Esophagus squamous epithelium (tissue), 5 donors: ENCODE measurements at places on chromosomes 16 and 17.

DNA sequence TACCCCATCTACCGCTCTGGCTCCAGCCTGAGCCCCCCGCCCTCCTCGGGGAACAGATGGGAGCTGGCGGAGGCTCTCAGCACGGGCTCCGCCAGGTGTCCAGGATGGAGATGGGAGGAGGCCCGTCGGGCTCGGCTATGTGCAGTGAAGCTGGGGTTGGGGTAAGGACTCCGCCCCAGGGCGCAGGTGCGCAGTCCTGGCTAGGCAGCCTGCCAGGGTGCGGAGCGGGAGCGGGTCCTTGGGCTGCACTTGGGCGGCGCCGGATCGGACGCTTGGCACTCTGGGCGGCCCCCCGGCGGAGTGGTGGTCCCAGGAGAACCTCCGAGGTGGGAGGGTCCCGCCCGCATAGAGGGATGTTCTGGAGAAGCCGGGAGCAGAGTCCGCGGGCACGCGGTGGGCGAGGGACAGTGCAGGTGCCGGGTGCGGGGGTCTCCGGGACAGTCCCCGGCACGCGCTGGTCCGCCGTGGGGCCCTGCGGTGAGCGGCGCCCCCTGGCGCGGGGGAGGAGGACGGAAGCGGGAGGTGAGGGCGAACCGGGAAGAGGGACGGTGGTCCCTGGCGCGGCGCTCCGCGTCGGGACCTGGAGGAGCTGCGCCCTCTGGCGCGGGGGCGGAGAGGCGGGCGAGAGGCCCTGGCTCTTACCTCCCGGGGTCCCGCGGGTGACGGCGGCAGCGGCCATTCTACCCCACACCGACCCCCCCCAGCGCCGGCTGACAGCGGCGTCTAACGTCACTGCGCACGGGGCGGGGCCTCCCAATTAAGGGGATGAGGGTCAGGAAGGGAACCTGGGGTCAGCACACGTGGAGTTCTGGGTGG lies at the start of gene CAMTA2:
CAMTA2 (minus strand) TSS at position 725 of the 816 bp plus-strand sequence. CDS start 1,453 bp downstream, outside the sequence.
- peaks cover 38% of the 10 kb centered on the region for H3K36me3 ChIP-seq
- peak within 1 kb of the TSS; percentile 99 for H3K4me3 ChIP-seq
- no peak for DNase-seq
- H3K27me3 ChIP-seq = no peaks in the 10 kb centered on the region
- H3K4me1 ChIP-seq = peaks cover 37% of the 10 kb centered on the region
- H3K27ac ChIP-seq = peak within 1 kb of the TSS; percentile 95

GRCh38 chr16:81612351-81613163 lies 166.5 kb upstream of the PLCG2 start:
- H3K36me3 ChIP-seq = peaks cover 56% of the 10 kb centered on the region
- H3K4me3 ChIP-seq = no peak overlapping the region
- peaks cover 71% of the 10 kb centered on the region for H3K4me1 ChIP-seq
- no peak for DNase-seq

DNA sequence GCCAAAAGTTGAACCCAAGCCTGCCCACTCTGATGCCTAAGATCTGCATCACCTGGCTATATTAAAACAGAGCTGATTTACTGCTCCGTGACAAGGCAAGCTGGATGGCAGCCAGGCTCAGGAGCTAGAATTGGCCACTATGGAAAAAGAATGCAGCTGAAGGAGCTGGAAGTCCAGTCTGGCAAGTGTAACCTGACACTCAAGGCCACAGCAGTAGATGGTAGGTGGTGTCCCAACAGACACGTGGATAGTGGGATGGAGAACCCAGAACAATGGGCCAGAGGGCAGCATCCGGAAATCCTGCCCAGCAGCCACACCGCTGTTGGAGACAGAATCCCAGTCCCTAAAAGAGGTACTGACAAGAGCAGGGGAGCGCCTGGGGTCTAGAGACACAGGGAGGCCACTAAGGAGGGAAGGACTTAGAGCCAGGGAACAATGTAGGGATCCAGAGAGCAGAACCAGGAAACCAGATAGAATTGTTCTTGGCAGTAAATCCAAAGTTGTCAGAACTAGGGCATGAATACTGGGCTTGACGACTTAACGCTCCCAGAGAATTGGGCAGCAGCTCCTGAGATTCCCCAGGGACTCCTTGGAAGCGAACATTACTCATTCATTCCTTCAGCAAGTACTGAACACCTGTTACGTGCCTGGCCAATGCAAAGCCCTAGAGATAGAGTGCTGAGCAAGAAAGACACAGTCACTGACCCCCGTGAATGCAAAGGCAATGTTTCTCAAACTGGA lies 85.7 kb downstream of the CDYL2 start:
- DNase-seq = no peak
- H3K36me3 ChIP-seq = no peaks in the 10 kb centered on the region
- H3K27ac ChIP-seq = no peak overlapping the region

GRCh38 chr17:80331820-80332219 lies 71.2 kb downstream of the RNF213 start:
- H3K27ac ChIP-seq = no peak overlapping the region
- H3K4me3 ChIP-seq = no peak overlapping the region
- peaks cover 72% of the 10 kb centered on the region for H3K36me3 ChIP-seq
- H3K4me1 ChIP-seq = no peaks in the 10 kb centered on the region
- no peak for DNase-seq
- H3K27me3 ChIP-seq = no peaks in the 10 kb centered on the region

DNA sequence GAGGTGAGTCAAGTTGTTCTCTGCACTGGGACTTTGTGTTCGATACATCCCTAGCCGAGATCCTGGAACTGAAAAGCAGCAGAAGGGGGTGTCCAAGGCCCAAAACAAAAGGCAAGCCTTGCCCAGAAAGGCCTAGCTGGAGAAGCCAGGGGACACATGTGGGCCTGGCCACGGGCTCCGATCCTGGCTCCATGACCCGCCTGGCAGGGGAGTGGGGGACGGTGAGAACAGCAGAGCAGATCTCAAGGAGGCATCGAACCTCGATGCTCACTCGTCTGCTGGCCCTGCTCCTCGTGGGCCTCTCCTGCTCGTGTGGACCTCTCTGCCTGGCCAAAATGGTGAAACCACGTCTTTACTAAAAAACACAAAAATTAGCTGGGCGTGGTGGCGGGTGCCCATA lies 8.9 kb downstream of the CCNF start:
- DNase-seq = no peak
- peaks cover 57% of the 10 kb centered on the region for H3K36me3 ChIP-seq
- H3K4me1 ChIP-seq = peaks cover 4% of the 10 kb centered on the region

- H3K4me3 ChIP-seq = no peak overlapping the region
- H3K27ac ChIP-seq = no peak overlapping the region
- peaks cover 4% of the 10 kb centered on the region for H3K27me3 ChIP-seq
- H3K36me3 ChIP-seq = no peaks in the 10 kb centered on the region
These were observed 3.0 kb downstream of the KCNJ12 start for GRCh38 chr17:21379080-21379711.

DNA sequence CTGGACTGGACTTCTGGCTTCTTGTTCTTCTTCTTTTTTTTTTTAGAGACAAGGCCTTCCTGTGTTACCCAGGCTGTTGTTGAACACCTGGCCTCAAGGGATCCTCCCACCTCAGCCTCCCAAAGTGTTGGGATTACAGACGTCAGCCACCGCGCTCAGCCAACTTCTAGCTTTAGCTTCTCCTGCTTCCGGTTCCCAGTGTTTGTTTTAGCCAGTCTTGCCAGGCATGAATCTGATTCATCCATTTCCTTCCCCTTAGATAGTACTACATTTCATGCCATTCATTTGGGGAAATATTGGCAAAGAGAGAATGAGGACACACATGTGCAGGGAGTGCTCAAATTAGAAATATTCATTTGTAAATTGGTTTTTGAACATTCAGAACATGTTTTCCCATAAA lies 12.1 kb upstream of the NDUFAB1 start:
- H3K4me1 ChIP-seq = no peaks in the 10 kb centered on the region
- no peaks in the 10 kb centered on the region for H3K27me3 ChIP-seq
- H3K4me3 ChIP-seq = no peak overlapping the region
- H3K36me3 ChIP-seq = peaks cover 4% of the 10 kb centered on the region
- no peak for DNase-seq

GRCh38 chr17:74473294-74473693 lies 6.9 kb downstream of the CD300A start:
- no peak overlapping the region for H3K4me3 ChIP-seq
- H3K27me3 ChIP-seq = peaks cover 79% of the 10 kb centered on the region
- no peak overlapping the region for H3K27ac ChIP-seq

GRCh38 chr17:57284984-57285646 lies 28.8 kb downstream of the MSI2 start:
- H3K27ac ChIP-seq = no peak overlapping the region
- no peaks in the 10 kb centered on the region for H3K36me3 ChIP-seq
- H3K27me3 ChIP-seq = no peaks in the 10 kb centered on the region
- no peak overlapping the region for H3K4me3 ChIP-seq
- no peak for DNase-seq

GRCh38 chr16:80733407-80733806 lies 71.0 kb downstream of the CDYL2 start:
- H3K4me3 ChIP-seq = no peak overlapping the region
- H3K36me3 ChIP-seq = no peaks in the 10 kb centered on the region
- H3K27ac ChIP-seq = no peak overlapping the region
- DNase-seq = no peak

DNA sequence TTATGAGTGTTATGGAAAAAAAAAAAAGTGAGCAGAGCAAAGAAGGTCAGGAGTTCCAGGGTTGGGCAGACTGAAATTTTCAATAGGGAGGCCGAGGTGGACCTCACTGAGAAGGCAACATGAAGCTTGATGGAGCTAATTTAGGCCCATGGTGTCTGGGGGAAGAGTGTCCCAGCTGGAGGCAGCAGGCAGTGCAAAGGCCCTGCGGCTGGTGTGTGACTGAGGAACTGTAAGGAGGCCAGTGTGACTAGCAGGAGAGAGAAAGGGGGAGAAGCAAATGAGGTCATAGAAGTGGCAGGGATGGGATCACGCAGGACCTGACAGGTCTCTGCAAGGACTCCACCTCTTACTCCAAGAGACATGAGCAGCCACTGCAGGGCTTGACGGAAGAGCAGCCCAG lies 10.2 kb downstream of the ARHGEF15 start:
- no peaks in the 10 kb centered on the region for H3K36me3 ChIP-seq
- no peaks in the 10 kb centered on the region for H3K27me3 ChIP-seq

GRCh38 chr16:26149364-26150190 lies 457.8 kb downstream of the HS3ST4 start:
- DNase-seq = no peak
- no peak overlapping the region for H3K27ac ChIP-seq
- H3K4me1 ChIP-seq = no peaks in the 10 kb centered on the region
- H3K4me3 ChIP-seq = no peak overlapping the region

DNA sequence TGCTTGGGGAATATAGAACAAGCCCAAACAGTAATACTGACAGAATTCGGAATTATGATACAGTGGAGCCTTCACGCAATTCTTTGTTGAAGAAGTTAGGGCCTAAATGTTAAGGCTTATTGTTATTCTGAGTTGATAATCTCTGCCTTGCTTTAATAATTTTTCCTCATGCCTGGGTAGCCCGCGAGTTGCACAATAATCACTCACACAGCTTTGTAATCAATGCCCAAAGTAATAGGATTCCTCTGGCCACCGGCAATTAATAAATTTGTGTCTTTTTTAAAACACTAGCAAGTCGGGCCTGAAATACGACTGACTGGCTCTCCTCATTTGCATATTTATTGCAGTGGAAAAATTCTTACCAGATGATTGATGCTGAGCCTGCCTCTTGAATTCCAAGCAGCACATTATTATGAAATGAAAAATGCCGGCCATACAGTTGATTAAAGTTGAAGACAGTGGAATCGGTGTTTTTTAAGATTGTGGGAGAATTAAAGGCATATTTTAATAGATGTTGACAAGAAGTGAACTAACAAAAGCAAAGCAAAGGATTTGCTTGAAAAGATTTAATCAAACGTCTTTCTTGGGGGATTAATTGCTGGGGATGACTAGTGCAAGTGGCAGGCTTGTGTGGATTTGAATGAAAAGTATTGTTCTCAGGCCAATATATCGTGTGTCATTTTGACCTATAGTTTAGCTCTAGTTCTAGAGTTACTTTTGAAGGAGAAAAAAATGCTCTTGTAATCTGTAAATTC lies 30.2 kb downstream of the AATF start:
- no peak overlapping the region for H3K27ac ChIP-seq
- H3K4me1 ChIP-seq = no peaks in the 10 kb centered on the region
- H3K4me3 ChIP-seq = no peak overlapping the region
- no peaks in the 10 kb centered on the region for H3K27me3 ChIP-seq
- DNase-seq = no peak

DNA sequence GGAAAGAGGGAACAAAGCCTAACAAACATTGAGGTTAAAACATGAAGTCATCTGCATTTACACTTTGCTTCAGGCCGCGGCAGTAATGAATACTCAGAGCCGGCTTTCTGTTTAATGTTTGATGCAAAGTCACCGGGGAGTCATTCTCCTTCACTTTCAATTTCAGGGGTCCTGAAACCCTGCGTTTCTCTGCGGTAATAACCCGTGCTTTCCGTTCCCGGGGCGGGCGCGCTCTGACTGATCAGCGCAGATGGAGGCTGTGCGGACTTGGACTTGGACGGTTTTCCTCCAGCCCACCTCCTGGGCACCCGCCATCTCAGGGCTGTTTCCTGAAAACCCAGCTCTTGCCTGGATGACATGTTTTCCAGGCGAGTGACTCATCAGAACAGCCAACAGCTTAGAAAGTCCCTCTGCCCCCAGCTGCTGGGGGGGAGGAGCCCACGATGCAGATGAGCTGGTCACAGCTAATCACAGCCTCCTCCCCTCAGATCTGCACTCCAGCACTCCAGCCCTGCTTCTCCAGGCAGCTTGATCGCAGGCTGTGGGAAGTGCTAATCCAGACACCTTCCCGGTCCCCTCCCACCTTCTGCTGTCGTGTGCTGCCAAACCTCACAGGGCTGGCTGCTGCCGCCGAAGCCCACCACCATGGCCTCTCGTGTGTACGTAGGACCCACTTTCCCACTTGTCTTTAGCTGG lies 158.6 kb upstream of the CHMP6 start:
- H3K27ac ChIP-seq = peak overlapping the region; percentile 85
- no peaks in the 10 kb centered on the region for H3K27me3 ChIP-seq
- H3K36me3 ChIP-seq = no peaks in the 10 kb centered on the region

DNA sequence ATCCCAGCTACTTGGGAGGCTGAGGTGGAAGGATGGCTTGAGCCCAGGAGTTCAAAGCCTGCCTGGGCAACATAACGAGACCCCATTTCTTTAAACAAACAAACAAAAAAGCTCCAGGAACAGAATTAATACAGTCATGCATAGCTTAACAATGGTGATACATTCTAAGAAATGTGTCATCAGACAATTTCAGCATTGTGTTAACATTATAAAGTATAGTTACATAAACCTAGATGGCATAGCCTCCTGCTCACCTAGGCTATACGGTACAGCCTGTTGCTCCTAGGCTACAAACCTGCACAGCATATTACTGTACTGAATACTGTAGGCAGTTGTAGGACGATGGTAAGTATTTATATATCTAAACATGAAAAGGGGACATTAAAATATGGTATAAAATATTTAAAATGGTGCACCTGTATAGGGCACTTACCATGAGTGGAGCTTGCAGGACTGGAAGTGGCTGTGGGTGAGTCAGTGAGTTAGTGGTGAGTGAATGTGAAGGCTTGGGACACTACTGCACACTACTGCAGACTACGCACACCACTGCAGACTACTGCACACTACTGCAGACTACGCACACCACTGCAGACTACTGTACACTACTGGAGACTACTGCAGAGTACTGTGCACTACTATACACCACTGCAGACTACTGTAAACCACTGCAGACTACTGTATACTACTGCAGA lies 74.6 kb downstream of the TMC6 start:
- no peak overlapping the region for H3K27ac ChIP-seq
- peaks cover 50% of the 10 kb centered on the region for H3K36me3 ChIP-seq
- no peak overlapping the region for H3K4me3 ChIP-seq
- no peaks in the 10 kb centered on the region for H3K27me3 ChIP-seq
- no peak for DNase-seq
- H3K4me1 ChIP-seq = no peaks in the 10 kb centered on the region
